ENCODE measurements at places on chromosomes 16 and 17. TPM values are rescaled to one million over a fixed set of nuclear protein-coding genes. Genes with fewer than 3 reads are reported as not detected.

Gene LITAFD
- not detected for total RNA-seq

Gene KRTAP2-1
- not detected for total RNA-seq

Gene TBL3
- total RNA-seq: 9.4 TPM

Gene RPH3AL
- total RNA-seq: 38.5 TPM

Gene NPIPB2
- total RNA-seq: 29.4 TPM

Gene MPV17L
- 0.58 TPM for total RNA-seq

DNA sequence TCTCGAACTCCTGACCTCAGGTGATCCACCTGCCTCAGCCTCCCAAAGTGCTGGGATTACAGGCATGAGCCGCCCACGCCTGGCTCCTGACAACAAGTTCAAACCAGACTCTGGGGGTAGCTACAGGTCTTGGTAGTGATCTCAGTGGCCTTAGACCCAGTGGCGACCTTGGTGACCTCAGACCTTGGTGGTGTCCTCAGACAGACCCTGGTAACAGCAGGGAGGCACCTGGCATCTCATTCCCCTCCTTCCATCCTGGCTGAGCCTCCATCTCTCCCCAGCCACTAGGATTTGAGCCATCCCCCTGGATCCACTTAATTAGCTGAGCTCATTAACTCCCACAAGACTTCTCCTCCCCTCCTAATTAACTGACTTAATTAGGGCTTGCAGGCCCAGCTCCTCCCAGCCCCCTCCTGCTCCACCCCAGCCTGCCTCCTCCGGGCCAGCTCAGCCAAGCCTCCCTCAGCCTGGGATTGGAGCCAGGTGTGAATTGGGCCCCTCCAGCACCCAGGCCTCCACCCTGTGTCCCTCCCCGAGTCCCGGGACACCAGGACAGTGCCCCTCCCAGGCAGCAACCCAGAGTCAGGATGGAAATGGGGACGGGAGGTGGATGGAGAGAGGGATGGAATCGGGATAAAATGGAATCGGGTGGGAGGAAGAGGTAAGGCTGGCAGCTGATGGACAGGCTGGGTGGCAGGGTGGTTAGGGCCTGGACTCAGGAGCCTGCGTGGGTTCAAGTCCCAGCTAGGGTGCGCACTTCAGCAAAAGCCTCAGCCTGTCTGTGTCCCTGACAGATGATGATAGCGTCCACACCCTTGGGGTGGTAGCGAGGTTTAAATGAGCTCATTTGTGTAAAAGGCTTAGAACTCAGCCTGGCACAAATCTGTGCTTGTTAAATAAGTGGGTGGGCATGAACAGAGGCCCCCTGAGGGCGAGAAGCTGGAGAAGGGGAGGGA, 11.2 kb upstream of the SBK1 start:
- no peak for DNase-seq

GRCh38 chr17:67575325-67575724, 142.4 kb upstream of the NOL11 start:
- no peak for DNase-seq

DNA sequence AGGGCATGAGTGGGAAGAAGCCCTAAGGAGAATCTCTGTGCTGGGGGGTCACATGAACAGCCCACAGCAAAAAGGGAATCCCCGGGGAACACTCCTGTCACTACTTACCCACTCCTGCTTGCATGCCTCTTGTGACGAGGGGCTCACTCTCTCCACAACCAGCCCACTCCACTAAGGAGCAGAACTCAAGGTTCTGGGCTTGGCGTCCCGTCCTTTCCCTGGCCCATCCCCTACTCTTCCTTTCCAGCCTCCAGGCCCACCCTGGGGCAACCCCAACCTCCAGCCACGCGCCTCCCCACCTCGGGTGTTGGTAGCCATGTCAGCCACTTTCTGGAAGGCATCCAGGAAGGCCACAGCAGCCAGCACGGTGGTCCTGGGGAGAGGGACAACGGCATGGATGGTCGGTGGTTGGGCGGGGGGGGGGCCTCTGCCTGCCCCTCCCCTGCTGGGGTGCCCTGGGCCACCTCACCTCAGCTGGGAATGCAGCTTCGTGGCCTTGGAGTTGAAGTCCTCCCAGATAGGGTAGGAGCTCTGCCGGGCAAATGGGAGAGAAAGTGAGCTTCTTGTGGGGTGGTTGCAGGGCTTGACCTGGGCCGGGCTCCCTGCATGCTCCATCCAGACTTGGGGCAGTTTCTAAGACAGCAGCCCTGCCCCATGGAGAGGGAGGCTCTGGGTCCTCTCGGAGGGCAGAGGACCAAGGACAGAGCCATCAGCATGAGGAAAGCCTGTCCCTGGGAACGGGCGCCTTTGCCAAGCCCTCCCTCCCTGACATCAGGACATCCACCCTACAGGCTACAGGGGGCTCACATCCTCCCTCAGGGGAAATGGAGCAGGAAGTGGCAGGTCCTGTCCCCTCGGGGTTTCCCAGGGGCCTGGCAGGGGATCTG, 5.1 kb downstream of the MTSS2 start:
- DNase-seq: no peak

DNA sequence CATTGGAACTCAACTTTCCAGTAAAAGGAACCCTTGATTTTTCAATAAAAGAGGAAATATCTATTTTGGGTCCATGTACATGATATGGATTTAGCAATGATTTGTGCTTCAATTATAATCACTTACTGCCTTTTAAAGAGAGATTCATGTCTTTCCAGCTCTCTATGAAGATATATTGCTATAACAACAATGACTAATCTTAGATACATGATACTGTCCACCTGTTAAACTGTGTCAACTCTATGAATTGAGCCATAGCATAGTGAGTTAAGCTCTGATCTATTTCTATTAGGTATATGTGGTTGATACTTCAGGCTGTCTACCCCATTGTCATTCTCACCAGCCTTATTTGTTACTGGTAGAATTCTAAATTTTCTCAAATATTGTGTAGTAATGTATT, 15.0 kb upstream of the MPHOSPH6 start:
- no peak for DNase-seq

- DNase-seq: no peak
Observed at GRCh38 chr17:50265690-50266315, 8.5 kb upstream of the TMEM92 start.

DNA sequence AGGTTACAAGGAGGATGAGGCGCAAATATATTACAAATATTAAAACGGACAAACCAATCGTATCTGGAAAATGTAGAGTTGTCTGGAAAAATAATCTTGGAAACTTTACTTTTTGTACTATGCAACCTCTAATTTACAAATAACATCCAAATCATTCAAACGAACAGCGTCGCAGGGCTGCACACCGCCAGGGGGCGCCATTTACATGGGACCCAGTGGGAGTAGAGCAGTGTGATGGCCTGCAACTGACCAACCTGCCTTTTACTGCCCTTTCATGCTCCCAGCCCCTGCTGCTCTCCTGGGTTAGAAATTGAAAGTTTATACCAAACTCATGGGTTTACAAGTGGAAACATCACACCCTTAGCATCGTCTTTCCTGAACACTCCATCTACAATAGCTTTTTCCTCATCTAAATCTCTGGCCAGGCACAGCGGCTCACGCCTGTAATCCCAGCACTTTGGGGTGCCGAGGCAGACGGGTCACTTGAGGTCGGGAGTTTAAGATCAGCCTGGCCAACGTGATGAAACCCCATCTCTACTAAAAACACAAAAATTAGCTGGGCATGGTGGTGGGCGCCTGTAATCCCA, 10.0 kb downstream of the PITPNC1 start:
- peak; percentile 42 for DNase-seq

- DNase-seq: no peak
Observed at GRCh38 chr16:17211797-17212196, 259.0 kb downstream of the XYLT1 start.

- no peak for DNase-seq
Observed at GRCh38 chr16:87108941-87109340, 208.3 kb downstream of the C16orf95 start.

- peak; percentile 65 for DNase-seq
Observed at GRCh38 chr17:64250233-64250835, 12.7 kb downstream of the TEX2 start.

GRCh38 chr16:81175325-81175891, 63.1 kb upstream of the BCO1 start:
- no peak for DNase-seq

DNA sequence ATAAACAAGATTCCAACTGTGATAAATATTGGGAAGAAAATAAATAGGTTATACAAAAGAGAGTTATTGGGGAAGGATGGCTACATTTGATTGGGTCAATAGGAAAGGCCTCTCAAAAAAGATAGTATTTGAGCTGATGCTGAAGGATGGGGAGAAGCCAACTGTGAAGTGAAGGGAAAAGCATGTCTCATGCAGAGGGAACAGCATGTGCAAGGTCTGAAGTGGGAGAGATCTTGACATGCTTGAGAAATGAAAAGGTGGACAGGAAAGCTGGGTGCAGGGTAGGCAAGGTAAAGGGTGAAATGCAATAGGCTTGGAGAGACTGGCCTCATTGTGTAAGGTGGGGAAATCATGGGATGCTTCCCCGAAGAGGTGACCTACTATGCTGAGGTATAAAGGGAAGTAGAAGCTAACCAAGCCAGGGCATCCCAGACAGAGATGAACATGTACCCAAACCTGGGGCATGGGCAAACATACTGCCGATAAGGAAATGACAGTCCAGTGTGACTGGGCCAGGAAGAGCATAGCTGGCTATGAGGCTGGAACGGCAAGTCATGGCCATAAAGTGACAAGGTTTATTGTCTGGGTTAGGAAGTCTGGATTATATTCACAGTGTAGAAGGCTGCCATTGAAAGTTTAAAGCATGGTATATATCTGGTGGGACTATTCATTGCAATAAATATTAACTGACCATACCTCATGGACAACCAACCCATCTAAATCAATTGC, 91.2 kb downstream of the TOX3 start:
- no peak for DNase-seq

DNA sequence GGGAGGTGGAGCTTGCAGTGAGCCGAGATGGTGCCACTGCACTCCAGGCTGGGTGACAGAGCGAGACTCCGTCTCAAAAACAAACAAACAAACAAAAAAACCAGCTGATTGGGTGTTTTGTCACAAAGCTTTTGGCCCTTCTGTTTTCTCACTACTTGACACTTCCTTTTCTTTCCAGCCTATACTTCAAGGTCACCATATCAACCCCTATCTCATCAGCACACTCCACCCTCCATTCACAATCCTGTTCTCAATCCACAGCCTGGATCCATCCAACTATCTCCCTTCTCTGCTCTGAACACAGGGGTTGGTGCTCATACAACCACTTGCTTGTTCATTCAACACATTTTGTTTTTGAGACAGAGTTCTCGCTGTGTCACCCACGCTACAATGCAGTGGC, 6.6 kb upstream of the MED11 start:
- no peak for DNase-seq

DNA sequence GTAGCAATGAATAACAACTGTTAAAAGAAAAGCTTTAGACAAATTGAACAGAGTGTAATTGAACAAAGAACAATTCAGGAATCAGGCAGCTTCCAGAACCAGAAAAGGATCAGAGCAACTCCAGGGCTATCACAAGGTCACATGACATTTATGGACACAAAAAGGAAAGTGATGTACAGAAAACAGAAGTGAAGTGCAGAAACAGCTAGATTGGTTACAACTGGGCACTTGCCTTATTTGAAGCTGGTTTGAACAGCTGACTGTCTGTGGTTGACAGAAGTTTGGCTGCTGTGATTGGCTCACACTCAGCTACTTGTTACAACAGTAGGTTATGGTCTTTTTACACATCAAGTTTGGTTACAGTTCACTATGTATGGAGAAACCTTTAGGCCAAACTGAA, 14.8 kb downstream of the EFCAB5 start:
- DNase-seq: no peak

GRCh38 chr17:78343187-78343542, 16.7 kb downstream of the SOCS3 start:
- DNase-seq: peak; percentile 90

DNA sequence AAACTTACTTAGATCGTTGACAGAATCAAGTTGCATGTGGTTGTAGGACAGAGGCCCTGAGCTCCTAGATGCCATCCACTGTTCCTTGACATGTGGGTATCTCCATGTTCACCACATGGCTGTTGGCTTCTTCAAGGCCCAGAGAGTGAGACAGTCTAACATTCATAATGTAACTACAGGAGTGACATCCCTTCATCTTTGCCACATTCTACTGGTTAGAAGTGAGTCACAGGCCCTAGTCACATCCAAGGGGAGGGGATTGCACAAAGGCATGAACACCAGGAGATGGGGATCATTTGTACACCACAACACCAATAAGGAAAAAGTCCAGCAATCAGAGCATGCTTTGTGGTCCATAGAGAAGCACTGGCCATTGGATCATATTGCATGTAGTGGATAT, 56.6 kb downstream of the WSCD1 start:
- no peak for DNase-seq

DNA sequence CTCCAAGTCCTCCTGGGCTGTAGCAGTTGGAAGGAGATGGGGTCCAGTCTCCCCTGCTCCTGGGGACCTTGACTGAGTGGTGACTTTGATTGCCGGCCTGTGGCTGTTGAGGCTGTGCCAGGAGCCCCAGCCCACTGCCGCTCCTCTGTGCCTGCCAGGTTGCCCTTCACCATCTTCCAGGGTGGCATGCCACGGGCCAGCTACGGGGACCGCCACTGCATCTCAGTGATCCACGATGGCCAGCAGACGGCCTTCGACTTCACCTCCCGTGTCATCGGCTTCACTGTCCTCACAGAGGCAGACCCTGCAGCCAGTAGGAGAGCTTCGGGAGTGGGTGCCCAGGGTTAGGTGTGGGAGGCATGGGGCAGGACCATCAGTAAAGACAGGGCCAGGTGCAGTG, 23.4 kb upstream of the MYO15B start:
- no peak for DNase-seq

GRCh38 chr16:11848842-11849241, 2.5 kb downstream of the RSL1D1 start:
- DNase-seq: no peak

DNA sequence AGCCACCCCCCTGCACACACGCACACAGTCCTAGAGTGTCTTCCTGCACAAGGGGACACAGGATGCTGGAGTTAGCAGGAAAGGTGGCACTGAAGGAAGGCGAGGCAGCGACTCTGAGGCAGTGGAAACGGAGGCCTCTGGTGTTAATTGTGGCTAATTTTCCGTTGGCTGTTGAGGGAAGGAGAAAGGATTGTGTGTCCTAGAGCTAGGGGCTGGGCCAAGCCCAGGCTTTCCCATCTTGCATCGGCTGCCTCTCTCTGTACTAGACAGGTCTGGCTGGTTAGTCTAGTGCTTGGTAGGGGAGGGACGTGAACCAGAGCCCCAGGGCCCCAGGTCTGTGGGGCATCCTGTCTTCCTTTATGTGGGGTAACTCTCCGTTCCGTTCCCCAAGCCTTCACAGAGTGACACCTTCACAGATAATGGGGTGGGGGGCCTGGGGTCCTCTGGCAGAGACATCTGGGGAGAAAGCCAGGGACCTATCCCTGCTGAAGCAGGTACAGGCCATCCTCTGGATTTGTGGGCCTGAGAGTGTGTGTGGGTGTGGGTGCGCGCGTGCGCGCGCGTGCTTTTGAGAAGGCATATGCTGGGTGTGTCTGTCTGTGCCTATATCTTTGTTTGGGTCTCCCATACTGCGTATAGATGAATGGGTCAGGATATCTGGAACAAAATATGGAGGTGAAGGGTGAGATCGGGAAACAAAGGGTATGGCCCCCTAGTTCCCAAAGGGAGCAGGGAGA, at the start of gene CHD3:
CHD3 (plus strand) TSS at position 606 of the 737 bp plus-strand sequence. CDS start 212 bp downstream, outside the sequence.
- peak; percentile 61 for DNase-seq
